Stimulated activated CD4-positive, alpha-beta T cell treated with anti-CD3 and anti-CD28 coated beads, Interleukin-1b, Interleukin-23, amount 100 ng/mL, for 4 hours (primary cell): ENCODE measurements at places on chromosomes 7 and 10.

- DNase-seq, result no peak
Observed at GRCh38 chr7:121451367-121452094, 55.4 kb upstream of the FAM3C start.

GRCh38 chr10:66258693-66259092, 667.1 kb upstream of the LRRTM3 start:
- no peak for DNase-seq

- DNase-seq, result no peak
Observed at GRCh38 chr7:120941064-120941463, 9.5 kb upstream of the ING3 start.

- DNase-seq, result no peak
Observed at GRCh38 chr7:6590645-6591110, 857 bp downstream of the INTS15 start.
